ENCODE measurements at places on chromosomes 7 and 10. TPM values are rescaled to one million over a fixed set of nuclear protein-coding genes. Genes with fewer than 3 reads are reported as not detected.

DNA sequence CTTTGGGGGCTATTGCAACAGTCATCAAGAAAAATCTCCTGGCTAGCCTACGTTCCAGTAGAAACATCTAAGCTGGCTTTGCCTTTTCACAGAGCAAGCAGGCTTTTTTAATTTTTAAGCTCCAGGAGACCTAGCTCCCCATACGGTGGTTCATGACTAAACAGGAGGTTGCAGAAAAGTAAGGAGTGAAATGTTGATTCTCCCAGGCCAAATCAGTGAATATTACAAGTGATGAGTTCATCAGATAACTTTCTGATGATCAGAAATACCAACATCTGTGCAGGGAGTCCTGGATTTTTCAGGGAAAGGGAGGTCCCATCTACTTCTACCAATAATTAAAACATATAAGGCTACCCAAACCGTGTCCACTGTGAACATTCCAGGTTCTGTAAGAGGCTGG lies 477.3 kb upstream of the CELF2 start:
- no peak for DNase-seq

- no peak for DNase-seq
These were observed 199.1 kb upstream of the PRKCQ start for GRCh38 chr10:6778992-6779701.

Gene ASB13
- total RNA-seq: 6.7 TPM

Gene POLR2J2
- 3.6 TPM for total RNA-seq

Gene MYPN
- total RNA-seq: 9.4 TPM

- peak; percentile 20 for DNase-seq
These were observed 3.7 kb downstream of the AGR2 start for GRCh38 chr7:16801111-16801542.

GRCh38 chr10:1605121-1605520 lies 132.2 kb downstream of the ADARB2 start:
- no peak for DNase-seq

DNA sequence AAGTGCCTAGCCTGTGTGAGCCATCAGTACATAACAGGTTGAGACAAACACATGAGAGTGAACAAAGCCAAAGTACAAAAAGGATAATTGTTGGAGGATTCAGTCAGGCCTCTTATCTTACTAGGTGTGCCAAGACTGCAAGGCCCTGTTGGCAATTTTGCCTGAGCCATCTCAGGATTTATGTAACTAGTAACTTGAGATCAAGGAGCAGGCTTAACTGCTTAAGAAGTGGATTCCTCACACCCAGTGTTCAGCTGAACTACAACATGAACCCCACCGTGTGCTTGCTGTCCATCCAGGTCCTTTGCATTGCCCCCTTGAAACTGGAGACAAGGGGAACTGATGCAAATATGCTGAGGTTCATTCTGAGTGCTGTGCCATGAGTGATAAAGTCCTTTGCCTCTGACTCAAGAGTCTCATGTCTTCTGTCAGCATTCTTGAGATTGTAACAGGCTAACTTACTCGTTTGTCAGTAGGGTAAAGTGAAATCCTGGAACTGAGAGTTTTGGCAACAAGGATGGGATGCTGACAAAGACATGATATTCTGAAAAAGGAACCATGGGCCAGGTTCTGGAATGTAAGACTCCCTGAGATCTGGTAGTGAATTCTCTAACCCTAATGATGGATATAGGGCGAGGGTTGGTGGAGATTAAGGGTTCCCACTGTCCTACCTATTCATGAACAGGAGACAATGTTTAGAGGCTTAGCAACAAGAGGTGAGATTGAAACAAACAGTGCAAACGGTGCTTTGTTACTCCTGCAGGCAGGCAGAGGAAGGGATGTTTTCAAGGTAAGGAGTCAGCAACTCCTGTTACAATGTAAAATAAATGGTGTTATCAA lies 44.1 kb upstream of the GATAD1 start:
- DNase-seq: no peak

Measured in skin of body (tissue), 3 donors.